ENCODE measurements at places on chromosomes 7 and 10.

DNA sequence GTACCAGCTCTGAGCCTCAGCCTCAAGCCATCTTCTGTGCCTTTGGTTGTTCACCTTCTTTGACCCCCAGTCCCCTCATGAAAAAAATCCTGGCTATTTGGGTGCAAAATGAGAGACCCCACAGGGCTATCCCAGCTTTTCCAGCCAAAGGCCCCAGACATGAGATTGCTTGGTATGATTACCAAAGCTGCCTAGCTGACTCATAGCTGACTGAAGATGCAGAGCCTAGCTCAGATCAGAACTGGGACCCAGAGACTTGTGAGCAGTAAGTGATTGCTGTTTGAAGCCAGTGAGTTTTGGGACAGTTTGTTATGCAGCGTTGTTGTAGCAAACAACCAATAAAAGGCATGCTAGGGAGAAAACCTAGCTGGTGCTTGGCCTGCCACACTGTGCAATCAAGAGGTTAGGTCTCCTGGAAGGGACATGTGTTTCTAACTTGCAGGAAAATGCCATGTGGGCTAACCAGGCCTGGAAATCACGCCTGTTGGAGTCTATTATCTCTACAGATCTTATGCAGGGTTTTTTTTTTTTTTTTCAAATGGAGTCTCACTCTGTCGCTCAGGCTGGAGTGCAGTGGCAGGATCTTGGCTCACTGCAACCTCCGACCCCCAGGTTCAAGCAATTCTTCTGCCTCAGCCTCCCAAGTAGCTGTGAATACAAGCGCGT is 48.0 kb upstream of the DAGLB start:
- DNase-seq = no peak

GRCh38 chr10:118865998-118866693 is 111.4 kb upstream of the CACUL1 start:
- DNase-seq = no peak

- DNase-seq = no peak
These were observed 290.5 kb downstream of the SORCS1 start for GRCh38 chr10:106873770-106874603.

DNA sequence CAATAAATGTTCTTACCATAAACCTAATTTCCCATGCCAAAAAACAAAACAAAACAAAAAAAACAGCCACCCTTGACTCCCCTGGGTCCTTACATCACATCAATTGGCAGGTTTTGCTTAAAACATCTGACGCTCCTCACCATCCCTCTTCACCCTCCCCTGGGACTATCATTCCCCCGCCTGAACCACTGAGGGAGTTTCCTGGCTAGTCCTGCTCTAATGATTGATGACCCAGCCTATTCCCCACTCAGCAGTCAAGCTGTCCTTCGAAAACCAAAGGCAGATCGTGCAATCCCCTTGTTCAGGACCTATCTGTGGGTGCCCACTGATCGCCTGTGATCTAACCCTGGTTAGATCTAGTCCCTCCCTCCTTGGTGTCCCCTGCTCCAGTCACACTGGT is 11.2 kb upstream of the FRMPD2 start:
- no peak for DNase-seq

GRCh38 chr7:104367926-104368325 is 39.5 kb downstream of the LHFPL3 start:
- DNase-seq = no peak

DNA sequence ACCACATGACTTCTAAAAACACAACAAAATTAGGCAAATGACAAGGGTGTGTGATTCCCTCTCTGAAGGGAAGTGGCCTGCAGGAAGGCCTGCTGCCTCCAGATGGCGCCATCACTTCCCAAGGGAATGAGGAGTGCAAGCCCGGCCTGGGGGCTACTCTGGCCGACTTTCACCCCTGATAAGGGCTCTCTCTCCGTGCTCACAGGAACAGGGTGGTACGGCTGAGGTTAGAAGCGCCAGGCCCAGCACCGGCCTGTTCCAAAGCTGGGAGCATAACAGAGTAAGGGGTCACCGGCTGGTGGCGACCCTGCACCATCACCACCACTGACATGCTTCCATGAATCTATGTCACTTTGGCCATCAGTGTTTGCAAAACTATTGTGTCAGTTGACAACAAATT is 13.1 kb downstream of the RBP3 start:
- DNase-seq = peak; percentile 52

GRCh38 chr7:135784013-135784412 is 35.4 kb upstream of the FAM180A start:
- DNase-seq = no peak

DNA sequence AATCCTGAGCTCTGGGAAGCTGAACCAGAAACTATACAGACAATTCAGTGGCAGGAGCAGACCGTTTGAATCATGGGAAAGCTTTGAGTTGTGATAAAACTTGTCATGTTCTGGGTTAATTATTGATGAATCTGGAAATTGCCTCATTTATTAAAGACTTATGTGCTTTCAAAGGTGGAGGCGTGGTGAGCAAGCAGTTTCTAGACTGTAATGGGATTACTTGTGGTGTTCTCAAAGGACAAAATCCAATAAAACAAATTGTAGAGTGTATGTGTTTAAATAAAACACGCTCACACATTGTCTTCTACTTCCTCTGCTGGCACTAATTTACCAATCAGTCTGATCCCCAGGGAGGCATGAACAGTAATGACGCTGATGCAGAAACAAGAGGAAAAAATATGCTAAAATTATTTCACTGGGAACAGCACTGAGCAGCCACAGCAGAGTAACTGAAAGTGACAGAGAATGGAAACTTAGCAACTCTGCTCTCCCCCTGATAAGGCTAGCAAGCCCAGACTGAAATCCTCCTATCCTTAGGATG is 25.1 kb downstream of the PARD3 start:
- DNase-seq = no peak
